ENCODE measurements at places on chromosomes 4 and X.

DNA sequence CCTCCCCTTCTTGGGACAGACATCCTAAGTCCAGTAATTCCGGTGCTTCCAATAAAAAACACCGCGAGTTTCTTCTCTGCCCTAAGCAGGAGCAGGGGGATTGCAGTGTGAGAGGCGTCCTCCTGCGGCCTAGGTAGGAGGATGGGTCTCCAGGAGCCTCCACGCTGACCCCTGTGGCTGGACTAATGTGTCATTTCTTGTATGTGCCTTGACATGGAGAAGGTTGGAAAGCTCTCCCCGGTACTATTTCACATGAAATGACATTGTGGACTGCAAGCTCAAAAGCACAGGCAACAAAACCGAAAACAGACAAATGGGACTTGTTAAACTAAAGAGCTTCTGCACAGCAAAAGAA lies 66.6 kb upstream of the ENPP6 start:
- DNase-seq = no peak

GRCh38 chr4:184396570-184397515 lies 77.5 kb downstream of the IRF2 start:
- no peak for DNase-seq

GRCh38 chr4:93355411-93355810 lies 473.1 kb upstream of the ATOH1 start:
- DNase-seq = no peak

GRCh38 chrX:1430451-1430850 lies 22.3 kb downstream of the ASMTL start:
- DNase-seq = no peak

DNA sequence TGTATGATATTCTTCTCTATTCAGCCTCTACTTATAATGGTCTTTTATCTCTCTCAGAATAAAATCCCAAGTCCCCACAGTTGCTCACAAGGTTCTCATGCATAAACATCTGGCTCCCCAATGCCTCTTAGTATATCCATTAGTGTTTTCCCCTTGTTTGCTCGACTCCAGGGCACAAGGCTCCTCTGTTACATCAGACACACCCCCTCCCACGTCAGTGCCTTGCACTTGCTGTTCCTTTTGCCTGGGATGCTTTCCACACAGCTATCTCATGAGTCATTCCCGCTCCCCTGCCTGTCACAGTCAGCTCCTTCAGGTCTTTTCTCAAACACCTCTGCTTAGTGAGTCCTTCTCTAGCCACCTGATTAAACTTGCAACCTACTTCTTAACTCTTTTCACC lies 260.2 kb downstream of the IL1RAPL1 start:
- no peak for DNase-seq

DNA sequence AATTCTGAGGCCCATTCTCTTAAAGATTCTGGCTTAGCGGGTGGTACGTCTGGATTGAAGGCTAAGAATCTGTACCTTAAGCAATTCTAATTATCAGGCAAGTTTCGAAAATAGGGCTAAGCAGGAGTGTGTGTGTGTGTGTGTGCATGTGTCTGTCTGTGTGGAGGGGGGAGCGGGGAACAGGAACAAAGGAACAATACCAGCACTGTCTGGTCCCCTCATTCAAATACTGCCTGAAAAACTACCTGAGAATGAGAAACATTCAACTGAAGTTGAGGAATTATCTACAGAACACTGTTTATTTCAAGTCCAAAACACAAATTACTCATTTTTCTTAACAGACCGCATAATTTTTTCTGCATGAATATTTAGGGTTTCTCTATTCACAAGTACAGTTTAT lies 18.6 kb downstream of the PGRMC2 start:
- no peak for DNase-seq

GRCh38 chrX:147910607-147911006 lies 1.1 kb upstream of the FMR1 start:
- DNase-seq = no peak

DNA sequence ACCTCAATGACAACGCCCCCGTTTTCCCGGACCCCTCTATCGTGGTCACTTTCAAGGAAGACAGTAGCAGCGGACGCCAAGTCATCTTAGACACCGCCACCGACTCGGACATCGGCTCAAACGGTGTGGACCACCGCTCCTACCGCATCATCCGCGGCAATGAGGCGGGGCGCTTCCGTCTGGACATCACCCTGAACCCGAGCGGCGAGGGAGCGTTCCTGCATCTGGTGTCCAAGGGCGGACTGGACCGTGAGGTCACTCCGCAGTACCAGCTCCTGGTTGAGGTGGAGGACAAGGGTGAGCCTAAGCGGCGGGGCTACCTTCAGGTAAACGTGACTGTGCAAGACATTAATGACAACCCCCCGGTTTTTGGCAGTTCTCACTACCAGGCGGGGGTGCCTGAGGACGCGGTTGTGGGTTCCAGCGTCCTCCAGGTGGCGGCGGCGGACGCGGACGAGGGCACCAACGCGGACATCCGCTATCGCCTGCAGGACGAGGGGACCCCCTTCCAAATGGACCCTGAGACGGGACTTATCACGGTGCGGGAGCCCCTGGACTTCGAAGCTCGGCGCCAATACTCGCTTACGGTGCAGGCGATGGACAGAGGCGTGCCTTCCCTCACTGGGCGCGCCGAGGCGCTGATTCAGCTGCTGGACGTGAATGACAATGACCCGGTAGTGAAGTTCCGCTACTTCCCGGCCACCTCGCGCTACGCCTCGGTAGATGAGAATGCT lies 2.2 kb downstream of the FAT4 start:
- DNase-seq = no peak

- DNase-seq = no peak
Observed at GRCh38 chrX:150199181-150199580, 163.9 kb upstream of the MAMLD1 start.
